ENCODE measurements at places on chromosomes 11 and 22. TPM values are rescaled to one million over a fixed set of nuclear protein-coding genes. Genes with fewer than 3 reads are reported as not detected.
A peak's percentile ranks its signal among the peaks of the same experiment; 100 is the strongest.

GRCh38 chr11:112315861-112316739 is 55.4 kb upstream of the PLET1 start:
- no peaks in the 10 kb centered on the region for H3K4me1 ChIP-seq
- no peak overlapping the region for H3K4me3 ChIP-seq
- no peak for DNase-seq
- H3K36me3 ChIP-seq: no peaks in the 10 kb centered on the region

DNA sequence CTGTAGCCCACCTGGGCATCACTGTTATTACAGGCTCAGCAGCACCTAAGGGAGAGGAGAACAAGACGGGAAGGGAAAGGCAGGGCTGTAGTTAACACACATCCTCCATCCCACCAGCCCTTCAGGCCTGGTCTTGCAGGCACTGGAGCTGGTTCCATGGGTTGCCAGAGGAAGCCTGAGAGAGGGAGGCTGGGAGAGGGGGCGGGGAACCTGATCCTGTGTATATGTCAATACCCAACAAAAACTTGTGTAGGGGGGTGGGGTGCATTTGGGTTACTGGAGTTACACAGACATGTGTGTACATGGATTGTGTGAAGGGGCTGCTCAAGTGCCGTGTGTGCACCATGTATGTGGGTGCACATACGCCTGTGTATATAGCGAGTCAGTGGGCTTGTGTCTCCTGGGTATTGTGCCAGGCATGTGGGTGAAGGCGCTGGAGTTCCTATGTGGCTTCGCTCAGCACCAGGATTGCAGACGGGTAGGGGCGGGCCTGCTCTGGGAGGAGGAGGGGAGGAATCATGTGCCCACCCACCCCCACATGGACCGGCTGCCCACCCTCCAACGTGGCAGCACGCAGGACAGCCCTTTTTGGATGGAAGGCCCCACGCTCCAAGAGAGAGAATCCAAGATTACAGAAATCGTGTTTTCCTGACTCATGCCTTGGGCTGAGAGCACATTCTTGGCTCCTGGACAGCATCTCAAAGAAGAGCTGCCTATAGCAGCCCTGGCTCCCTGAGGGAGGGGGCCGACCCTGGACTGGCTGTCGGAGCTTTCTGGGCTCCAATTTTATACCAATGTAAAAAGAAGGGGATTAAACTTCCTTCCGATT is 4.2 kb upstream of the SERPINH1 start:
- H3K27me3 ChIP-seq: no peaks in the 10 kb centered on the region
- no peak overlapping the region for H3K4me3 ChIP-seq
- H3K36me3 ChIP-seq: no peaks in the 10 kb centered on the region
- peaks cover 54% of the 10 kb centered on the region for H3K4me1 ChIP-seq
- H3K27ac ChIP-seq: peak overlapping the region; percentile 95

GRCh38 chr22:29300467-29300806 is 6.0 kb upstream of the GAS2L1 start:
- no peak overlapping the region for H3K4me3 ChIP-seq
- H3K4me1 ChIP-seq: no peaks in the 10 kb centered on the region
- H3K27me3 ChIP-seq: no peaks in the 10 kb centered on the region
- H3K27ac ChIP-seq: peak overlapping the region; percentile 63
- no peak for DNase-seq

DNA sequence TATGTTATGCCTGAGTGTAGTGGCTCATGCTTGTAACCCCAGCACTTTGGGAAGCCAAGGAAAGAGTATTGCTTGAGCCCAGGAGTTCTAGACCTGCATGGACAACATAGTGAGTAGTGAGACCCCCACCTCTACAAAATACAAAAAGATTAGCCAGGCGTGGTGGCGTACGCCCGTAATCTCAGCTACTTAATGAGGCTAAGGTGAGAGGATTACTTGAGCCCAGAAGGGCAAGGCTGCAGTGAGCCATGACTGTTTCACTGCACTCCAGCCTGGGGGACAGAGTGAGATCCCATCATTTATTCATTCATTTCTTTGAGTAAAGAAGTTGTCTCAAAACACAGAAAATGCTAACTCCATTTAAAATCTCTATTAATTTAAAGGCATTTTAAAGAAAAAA is 1061.6 kb downstream of the JRKL start:
- no peak overlapping the region for H3K27ac ChIP-seq
- no peaks in the 10 kb centered on the region for H3K4me1 ChIP-seq
- no peak for DNase-seq
- H3K27me3 ChIP-seq: no peaks in the 10 kb centered on the region
- no peak overlapping the region for H3K4me3 ChIP-seq

GRCh38 chr11:78251083-78251775 is 62.5 kb downstream of the USP35 start:
- H3K4me1 ChIP-seq: no peaks in the 10 kb centered on the region
- H3K27me3 ChIP-seq: no peaks in the 10 kb centered on the region
- DNase-seq: no peak
- no peak overlapping the region for H3K4me3 ChIP-seq
- H3K36me3 ChIP-seq: peaks cover 4% of the 10 kb centered on the region

GRCh38 chr11:97110376-97110775 is 720.6 kb downstream of the JRKL start:
- DNase-seq: no peak
- peak overlapping the region; percentile 13 for H3K27ac ChIP-seq
- no peaks in the 10 kb centered on the region for H3K27me3 ChIP-seq
- H3K36me3 ChIP-seq: no peaks in the 10 kb centered on the region
- H3K4me3 ChIP-seq: no peak overlapping the region

Gene MUC2
- 0.03 TPM for total RNA-seq

Gene BACE1-AS
- total RNA-seq: 12.9 TPM

Gene PARVG
- total RNA-seq: 0.33 TPM

Measured in cardiac muscle cell (in vitro differentiated cells and primary cell).